ENCODE measurements at places on chromosomes 12 and 14.

DNA sequence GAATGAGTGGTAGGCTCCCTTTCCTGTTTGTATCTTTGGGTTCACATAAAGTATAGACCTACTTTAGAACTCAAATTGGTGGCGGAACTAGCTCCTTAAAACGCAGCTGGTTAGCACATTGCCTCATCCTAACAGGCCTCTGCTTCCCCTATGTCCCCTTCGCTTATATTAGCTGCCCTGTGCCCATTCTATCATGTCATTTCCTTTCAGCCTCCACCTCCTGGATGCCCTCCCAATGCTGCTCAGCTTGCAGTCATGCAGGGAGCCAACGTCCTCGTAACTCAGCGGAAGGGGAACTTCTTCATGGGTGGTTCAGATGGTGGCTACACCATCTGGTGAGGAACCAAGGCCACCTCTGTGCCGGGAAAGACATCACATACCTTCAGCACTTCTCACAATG, 3.5 kb downstream of the DAZAP2 start:
- no peak for DNase-seq

- no peak for DNase-seq
Observed at GRCh38 chr14:50388256-50388931, 8.3 kb downstream of the CDKL1 start.

- no peak for DNase-seq
Observed at GRCh38 chr14:88631091-88631490, 68.3 kb downstream of the ZC3H14 start.

DNA sequence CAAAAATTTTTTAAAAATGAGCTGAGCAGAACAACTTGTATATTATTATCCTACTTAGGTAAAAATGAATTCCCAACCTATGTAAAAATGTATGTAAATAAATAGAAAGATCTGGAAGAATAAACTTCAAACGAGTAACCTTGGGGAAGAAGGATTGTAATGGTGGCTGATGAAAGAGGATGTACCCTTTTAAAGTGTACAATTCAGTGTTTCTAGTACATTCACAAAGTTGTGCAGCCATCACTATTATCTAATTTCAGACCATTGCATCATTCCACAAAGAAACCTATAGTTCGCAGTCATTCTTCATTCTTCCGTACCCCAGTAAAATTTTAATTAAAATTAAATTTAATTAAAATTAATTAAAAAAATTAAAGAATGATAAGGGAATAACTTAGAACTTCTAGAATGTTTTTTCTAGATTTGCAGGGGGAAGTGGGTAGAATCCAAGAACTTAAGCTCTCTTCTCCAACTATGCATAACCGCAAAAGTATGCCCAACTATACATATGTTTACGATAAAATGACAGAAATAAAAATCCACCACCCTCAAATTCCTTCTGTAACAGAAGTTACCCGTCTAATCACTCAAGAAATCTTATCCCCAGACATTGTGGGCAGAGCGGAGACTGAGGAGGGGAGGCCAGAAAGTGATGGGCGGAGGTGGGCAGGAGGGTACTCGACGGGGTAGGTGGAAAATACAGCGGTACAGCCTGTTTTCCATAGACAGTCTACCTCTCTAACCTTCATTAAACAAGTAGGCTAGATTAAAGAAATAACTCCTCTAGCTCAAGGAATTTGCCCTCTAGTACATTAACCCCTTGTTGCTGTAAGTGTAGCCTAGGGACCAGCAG, 921 bp downstream of the DEPDC4 start:
- DNase-seq: no peak

DNA sequence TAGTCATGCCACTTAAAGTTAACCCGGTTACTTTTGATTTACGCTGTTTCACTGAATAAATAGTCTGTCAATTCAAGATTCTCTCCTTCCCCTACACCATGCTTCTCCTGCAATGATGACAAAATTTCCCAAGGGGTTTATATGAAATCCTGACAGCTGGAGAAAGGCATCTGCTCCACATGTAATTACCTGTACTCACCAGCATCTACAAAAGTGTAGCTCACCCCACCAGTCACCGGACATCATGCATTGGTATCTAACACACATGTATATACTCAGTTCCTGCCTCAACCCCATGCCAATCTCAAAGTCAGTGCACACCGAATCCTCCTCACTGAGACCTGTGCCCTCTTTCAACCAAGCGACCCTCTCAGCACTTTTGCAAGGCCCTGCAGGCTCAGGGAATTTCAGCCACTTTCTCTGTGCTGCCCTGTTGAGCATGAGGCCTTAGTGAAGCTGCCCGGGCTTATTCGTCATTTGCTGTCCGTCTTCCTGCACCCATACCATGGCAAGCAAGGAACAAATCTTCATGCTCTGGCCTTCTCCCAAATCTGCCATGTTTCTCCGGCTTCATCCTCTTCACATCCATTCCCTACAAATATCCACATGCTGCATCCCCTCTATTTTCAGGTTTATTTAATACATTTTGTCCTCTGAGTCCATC, 131.6 kb downstream of the SEC23A start:
- DNase-seq: no peak

- no peak for DNase-seq
Observed at GRCh38 chr12:116833474-116833873, 47.8 kb downstream of the HRK start.

- no peak for DNase-seq
Observed at GRCh38 chr12:65922077-65922476, 97.8 kb downstream of the HMGA2 start.

All from B cell (primary cell).